ENCODE measurements at places on chromosomes 11 and 22.

DNA sequence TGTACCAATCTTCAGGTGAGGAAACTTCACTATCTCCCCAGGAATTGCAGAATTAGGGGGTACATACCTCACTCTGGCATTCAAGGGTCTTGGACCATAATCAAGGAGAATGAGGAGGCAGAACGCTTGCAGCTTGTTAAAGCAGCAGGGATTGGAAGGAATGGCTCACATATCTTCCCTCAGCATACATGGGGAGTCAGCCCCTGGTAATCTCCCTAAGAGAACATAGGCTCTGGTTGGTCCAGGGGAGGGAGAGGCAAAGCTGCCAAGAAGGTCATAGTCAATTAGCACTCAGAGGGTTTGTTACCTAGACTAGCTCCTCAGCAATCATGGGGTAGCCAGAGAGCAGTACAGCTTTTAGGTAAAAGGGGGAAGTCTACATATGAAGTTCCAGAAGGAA lies 256.8 kb downstream of the INSC start:
- DNase-seq = no peak

GRCh38 chr22:48937032-48937639 lies 890.5 kb downstream of the BRD1 start:
- DNase-seq = no peak

DNA sequence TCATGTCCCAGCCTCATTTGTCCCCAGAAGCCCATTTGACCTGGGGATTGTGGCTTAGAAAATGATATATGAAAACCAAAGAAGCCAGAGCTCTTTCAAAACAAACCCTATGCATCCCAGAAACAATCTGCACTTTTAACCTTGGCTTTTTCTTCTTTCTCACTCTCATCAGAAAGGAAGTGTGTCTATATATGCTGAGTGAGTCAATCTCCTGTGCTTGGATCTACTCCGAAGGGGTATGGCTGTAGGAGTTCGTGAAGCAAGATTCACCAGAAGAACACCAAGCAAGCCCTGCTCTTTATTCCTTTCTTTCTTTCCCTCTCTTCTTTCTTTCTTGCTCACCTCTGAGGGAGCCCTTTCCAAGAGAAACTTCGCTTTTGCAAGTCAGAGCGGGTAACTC lies 636 bp downstream of the PAMR1 start:
- DNase-seq = no peak

DNA sequence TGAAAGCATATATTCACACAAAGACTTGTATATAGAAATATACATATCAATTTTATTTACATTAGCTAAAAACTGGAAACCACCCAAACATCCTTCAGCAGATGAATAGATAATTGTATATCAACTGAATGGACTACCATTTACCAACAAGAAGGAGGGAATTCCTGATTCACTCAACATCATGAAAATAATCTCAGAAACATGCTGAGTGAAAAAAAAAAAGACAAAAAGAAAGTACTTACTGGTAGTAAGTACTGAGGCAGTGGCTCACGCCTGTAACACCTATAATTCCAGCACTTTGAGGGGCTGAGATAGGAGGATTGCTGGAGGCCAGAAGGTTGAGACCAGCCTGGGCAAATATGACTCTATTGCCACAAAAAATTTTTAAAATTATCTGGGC lies 7.4 kb upstream of the IPO7 start:
- no peak for DNase-seq

DNA sequence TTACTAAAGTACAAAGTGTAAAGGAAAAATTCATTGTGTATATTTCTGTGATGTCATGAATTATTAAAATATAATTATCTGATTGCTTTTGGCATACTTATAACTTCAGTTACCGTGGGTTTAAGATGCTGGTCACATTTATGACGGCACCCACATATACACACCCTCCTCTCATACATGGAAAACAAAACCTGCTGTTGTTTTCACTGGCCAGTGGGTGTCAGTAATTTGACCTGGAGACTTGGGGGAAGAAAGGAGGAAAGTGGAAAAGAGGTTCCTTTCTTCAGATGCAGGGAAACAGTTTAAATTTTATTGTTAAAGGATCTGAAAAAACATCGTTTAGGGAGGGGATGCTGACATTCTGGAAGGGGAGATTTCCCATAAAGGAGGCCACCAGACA lies 742 bp upstream of the BBOX1 start:
- no peak for DNase-seq

DNA sequence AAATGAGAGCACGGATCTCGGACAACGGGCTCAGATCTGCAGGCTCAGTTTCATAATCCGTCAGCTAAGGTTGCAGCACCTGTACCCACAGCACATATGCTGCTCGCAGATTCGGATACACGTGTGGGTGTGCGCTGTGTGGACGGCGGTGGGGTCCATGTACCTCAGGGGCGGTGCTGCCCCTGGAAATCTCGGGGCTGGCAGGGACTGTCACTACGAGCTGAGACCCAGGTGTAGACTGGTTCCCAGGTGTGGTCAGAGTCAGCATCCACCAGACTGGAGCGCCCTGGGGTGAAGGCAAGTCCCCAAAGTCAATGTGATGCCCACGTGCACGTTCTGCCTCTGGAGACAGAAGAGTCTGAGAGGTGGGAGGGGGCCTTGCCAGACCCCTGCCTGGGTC lies 989.3 kb downstream of the BRD1 start:
- no peak for DNase-seq

GRCh38 chr11:76698321-76699043 lies 27.9 kb upstream of the LRRC32 start:
- no peak for DNase-seq

DNA sequence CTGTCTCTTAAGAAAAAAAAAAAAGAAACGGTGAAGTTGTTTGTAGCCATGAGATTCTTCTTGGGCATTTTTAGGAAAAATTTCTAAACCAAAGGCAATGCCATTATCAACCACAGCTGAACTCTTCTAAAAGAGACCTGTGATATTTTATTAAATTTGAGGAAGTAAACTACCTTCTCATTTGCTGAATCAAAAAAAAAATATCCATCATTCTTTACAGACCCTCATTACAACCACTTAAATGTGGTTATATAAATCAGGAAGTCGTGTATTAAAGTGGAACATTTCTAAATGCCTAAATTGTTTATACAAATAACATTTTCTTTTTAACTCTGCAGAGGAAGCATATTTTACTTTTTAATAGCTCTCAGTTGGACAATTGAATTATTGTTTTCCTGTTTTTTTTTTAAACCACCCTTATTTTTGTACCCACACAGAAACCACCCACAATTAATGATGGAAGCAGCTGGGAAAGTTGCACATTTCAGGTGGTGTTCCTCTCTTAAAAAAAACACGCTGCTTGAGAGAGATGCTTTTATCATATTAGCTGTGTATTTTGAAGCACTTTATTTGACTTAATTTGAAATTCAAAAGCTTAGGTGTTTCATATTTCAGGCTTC lies 91.2 kb downstream of the ARHGAP42 start:
- no peak for DNase-seq

- no peak for DNase-seq
These were observed 42.7 kb downstream of the WEE1 start for GRCh38 chr11:9616042-9616675.

DNA sequence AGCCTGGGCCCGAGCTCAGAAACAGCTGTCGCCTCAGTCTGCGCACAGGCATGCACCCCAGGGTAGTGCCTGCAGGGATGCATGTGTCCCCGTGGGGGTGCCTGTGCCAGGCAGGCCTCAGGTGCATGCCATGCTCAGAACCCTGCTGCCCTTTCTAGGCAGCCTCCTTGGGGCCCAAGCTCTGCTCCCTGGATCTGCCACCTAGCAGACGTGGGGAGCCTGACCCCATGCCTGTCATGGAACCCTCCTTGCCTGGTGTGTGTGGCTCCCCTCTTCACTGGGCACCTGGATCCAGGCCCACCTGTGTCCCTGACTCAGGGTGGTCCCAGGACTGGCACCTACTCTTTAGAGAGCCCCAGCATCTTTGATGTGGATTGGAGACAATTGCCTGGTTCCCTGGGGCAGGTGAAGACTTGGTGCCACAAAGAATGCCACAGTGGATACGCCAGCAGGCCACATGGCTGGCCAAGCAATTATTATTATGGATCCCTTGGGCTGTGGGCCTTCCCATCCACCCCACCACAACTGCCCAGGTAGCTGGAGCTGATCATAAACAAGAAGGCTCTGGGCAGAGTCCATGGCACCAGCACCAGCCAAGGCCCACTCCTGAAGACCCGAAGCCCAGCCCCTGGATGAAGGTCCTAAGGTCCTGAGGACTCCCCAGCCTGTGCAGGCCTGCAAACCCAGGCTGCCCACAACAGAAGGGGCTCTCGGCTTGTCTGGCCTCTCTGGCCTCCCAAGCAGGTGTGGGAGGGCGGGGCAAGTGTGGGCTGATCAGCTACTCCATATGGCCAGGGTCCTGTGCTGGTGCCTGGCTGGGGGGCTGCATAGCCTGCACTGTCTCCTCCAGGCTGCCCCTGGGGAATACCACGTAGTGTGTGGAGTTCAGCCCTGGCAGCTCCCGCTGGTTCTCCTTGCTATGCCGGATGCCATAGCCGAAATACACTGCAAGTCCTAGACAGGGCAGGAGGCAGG lies 3.8 kb downstream of the SLC7A4 start:
- DNase-seq = no peak

DNA sequence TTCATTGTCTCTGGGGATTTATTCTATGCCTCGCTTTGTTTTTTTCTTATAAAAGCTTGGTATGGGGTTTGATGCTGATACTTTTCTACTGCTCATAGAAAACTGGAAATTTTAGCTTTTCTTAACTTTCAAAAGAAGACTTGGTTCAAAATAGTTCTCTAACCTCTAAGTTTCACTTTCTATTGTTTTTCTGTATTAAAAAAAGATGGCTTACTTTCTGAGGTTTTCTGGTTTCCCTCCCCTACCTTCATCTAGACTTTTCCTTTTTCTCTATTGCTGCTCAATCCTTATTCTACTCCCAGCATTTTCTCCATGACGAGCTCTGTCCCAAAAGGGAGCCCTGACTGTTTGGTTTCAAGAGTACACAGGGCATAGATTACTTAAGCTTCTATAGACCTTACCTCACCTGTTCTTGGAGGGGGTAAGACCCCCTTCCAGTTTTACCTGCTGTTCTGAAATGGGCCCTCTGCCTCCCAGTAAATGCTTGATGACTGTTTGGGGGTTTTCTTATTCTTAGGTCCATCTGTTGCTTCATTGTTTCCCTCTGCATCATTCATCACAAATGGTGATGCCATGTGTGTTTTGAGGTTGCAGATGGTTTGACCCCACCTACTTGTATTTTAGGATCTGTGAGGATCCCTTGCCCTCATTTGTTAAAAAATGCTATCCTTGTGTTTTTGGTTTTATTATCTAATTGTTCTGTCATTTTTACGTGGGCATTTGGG lies 29.5 kb downstream of the DNHD1 start:
- DNase-seq = no peak

DNA sequence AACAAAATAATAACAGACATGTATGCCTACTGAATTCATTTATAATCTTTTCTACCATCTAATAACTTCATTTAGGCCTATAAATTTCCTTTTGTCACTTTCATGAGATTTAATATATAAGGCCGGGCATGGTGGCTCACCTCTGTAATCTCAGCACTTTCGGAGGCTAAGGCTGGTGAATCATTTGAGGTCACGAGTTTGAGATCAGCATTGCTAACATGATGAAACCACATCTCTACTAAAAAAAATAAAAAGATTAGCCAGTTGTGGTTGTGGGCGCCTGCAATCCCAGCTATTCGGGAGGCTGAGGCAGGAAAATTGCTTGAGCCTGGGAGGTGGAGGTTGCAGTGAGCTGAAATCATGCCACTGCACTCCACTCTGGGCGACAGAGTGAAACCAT lies 14.2 kb upstream of the NTM start:
- no peak for DNase-seq

DNA sequence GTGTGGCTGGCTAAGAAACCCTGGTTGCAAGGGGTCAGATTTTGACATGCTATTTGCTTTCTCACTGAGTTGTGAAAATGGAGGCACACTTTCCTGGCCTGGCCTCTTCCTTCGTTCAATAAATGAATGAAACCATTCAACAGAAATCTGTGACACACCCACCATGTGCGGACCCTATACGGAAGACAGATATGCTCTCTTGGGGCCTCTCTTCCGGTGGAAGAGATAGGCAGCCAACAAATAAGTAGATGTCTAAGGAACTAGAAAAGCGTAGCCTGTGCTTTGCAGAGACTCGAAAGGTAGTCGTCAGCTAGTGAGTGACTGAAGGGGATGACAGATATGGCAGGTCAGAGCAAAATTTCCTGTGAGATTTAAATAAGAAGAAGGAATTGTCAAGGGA lies 5.3 kb downstream of the KCNQ1OT1 start:
- no peak for DNase-seq

- DNase-seq = no peak
These were observed 25.1 kb downstream of the OR2AG2 start for GRCh38 chr11:6746626-6747025.

DNA sequence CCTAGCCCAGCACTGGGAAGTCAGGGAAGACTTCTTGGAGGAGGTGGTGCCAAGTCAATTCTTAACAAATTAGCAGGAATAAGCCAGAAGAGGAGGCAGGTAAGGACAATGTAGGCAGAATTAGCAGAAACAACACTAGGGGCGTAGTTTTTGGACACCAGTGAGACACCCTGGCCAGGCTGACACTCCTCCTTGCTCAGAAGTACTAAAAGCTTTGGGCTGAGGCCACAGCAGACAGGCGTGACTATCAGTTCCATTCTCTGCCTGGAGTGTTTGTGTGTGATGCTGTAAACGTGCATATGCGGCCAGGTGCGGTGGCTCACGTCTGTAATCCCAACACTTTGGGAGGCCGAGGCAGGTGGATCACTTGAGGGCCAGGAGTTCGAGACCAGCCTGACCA lies 36.0 kb downstream of the PHF21B start:
- DNase-seq = no peak

GRCh38 chr11:29826878-29827277 lies 190.0 kb downstream of the KCNA4 start:
- DNase-seq = no peak

- DNase-seq = no peak
These were observed 33.4 kb upstream of the SORL1 start for GRCh38 chr11:121418625-121419114.

DNA sequence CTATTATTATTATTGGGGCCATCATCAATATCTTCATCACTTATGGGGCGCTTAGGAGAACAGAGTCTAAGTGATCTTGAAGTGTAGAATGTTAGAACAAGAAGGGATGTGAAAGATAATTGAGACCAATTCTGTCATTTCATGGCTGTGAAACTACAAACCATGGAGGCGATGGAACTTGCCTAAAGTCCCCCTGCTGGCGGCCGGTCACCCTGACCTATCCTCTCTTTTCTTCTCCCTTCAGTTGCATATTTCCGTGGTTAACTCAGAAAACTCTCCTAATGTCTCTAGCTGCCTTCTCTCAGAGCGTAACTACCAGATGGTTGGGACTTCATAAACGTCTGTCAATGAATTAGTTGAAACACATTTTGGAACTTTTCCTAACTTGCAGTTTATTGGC lies 6.6 kb upstream of the OR4B1 start:
- DNase-seq = no peak
